Activated CD8-positive, alpha-beta memory T cell treated with anti-CD3 and anti-CD28 coated beads for 1 hour (primary cell): ENCODE measurements at places on chromosomes 6 and 20.

GRCh38 chr20:62577490-62577836 is 64.8 kb upstream of the SLCO4A1 start:
- no peak for DNase-seq

- no peak for DNase-seq
Observed at GRCh38 chr20:35773154-35773751, 1.4 kb downstream of the PHF20 start.

GRCh38 chr6:64902596-64902995 is 804.4 kb downstream of the EYS start:
- DNase-seq, result no peak

GRCh38 chr20:50678169-50678898 is 13.0 kb downstream of the RIPOR3 start:
- no peak for DNase-seq

DNA sequence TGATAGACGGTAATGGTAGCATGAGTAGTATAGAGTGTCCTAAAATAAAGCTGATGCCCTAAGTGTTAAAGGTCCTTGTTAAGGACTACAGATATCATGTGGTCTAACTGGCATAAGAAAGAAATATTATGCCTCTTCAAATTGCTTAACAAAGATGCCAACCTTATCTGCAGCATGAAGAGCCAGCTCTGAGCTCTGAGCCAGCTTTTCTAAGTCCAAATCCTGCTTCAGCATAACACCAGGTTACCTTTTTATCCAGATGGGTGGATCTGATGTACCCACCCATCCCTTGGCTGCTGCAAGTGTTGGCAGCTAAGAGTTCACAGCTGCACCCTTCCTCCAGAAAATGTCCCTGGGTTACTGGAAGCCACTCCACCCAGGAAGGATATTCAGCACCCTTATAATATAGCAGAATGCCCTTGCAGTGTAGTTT is 83.8 kb downstream of the TENT5A start:
- no peak for DNase-seq

GRCh38 chr6:18497006-18497405 is 109.9 kb downstream of the RNF144B start:
- no peak for DNase-seq

GRCh38 chr6:34616227-34616585 is 60.1 kb upstream of the SPDEF start:
- no peak for DNase-seq
